Bronchus fibroblast of lung (primary cell): ENCODE measurements at places on chromosomes 5 and 9. TPM values are rescaled to one million over a fixed set of nuclear protein-coding genes. Genes with fewer than 3 reads are reported as not detected.

Gene DRD1
- total RNA-seq = not detected in 2 replicates

Gene IL33
- total RNA-seq = 0.15 and 0.17 TPM in 2 replicates

Gene ADRB2
- total RNA-seq = 1.9 and 2.5 TPM in 2 replicates

Gene PCDHB15
- total RNA-seq = 0.15 and 0.17 TPM in 2 replicates

Gene PDGFRB
- total RNA-seq = 84.2 and 84.7 TPM in 2 replicates

Gene SCGB3A2
- total RNA-seq = not detected in 2 replicates

Gene ELOVL7
- 0.34 TPM in 1 of 2 replicates, not detected in the other for total RNA-seq

Gene PCDHB4
- not detected in 2 replicates for total RNA-seq

Gene SNCB
- total RNA-seq = 0.34 TPM in 1 of 2 replicates, not detected in the other

Gene FKTN
- 16.4 and 49.6 TPM in 2 replicates for total RNA-seq

Gene PDCD1LG2
- total RNA-seq = 3.0 and 4.9 TPM in 2 replicates

Gene PCDHGA12
- 7.7 and 8.4 TPM in 2 replicates for total RNA-seq

Gene ZBTB6
- total RNA-seq = 3.7 and 4.4 TPM in 2 replicates

Gene AK1
- total RNA-seq = 73.0 and 87.0 TPM in 2 replicates

Gene CKMT2
- total RNA-seq = 1.0 TPM in 1 of 2 replicates, not detected in the other

Gene FCN2
- not detected in 2 replicates for total RNA-seq

Gene FOXD4
- total RNA-seq = 0.34 TPM in 1 of 2 replicates, not detected in the other

Gene GABBR2
- 4.0 and 5.4 TPM in 2 replicates for total RNA-seq

Gene IFNK
- total RNA-seq = not detected in 2 replicates

Gene CSF2
- total RNA-seq = 0.74 and 0.84 TPM in 2 replicates

Gene MXD3
- 81.2 and 89.0 TPM in 2 replicates for total RNA-seq

Gene HSD17B4
- 97.3 and 103 TPM in 2 replicates for total RNA-seq

Gene F2RL2
- total RNA-seq = 8.3 and 9.1 TPM in 2 replicates

Gene CXCL14
- total RNA-seq = not detected in 2 replicates

Gene OR1J2
- not detected in 2 replicates for total RNA-seq

Gene NPR3
- 19.3 and 19.9 TPM in 2 replicates for total RNA-seq

Gene BTNL8
- not detected in 2 replicates for total RNA-seq

Gene DBH
- not detected in 2 replicates for total RNA-seq

Gene CTXN3
- total RNA-seq = not detected in 2 replicates

Gene TICAM2
- 4.5 and 5.2 TPM in 2 replicates for total RNA-seq

Gene SCGB3A1
- not detected in 2 replicates for total RNA-seq

Gene UBE2B
- 13.1 and 14.0 TPM in 2 replicates for total RNA-seq

Gene BHMT2
- total RNA-seq = 1.3 and 2.2 TPM in 2 replicates

Gene CLTA
- 260 and 303 TPM in 2 replicates for total RNA-seq

Gene PRELID1
- 230 and 248 TPM in 2 replicates for total RNA-seq

Gene INSYN2B
- 5.2 and 5.7 TPM in 2 replicates for total RNA-seq

Gene FIBCD1
- total RNA-seq = 7.9 and 11.1 TPM in 2 replicates
